Frontal cortex (tissue), 4 donors: ENCODE measurements at places on chromosomes 3 and 15.

DNA sequence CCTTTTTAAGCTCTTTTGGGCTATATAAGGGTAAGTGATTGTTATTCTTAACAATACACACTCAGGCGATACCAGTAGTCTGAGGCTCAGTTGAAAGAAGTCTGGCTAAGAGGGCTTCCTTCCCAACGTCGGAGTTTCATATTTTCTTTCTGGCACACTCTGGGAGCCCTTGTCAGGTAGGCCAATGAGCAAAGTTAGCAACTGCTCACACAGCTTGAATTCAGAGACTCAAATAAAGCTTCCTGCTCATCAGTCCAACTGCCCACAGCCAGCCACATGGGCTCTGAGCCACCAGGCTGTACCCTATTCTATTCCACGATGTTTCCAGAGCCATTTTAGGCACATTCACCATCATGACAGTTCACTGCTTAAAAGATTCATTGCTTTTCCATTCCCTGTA is 155.1 kb upstream of the TBL1XR1 start:
- no peak for DNase-seq

DNA sequence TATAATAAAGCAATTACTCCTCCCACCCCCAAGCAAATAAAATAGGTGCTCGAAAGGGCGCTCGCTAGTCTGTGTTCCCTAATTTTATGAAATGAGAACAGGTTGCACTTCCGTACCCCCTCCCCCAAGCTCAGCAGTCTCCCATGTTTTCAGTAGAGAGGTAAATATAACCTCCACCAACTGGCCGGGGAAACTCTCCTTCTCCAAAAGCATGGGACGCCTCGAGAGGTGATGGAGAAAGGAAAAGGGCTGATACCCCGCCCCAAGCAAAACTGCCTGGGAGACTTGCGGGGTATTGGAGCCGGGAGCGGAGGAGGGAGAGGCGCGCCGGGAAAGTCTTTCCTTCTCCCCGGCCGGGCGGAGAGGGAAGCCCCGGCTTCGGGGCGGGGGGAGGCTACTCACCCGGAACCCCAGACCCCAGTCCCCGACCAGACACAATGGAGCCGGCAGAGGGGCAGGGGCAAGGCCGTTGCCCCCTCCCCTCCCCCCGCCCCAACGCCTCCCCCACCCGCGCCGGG is 605 bp downstream of the DCUN1D1 start:
- no peak for DNase-seq

GRCh38 chr3:23740517-23740965 is 65.2 kb upstream of the UBE2E1 start:
- no peak for DNase-seq

DNA sequence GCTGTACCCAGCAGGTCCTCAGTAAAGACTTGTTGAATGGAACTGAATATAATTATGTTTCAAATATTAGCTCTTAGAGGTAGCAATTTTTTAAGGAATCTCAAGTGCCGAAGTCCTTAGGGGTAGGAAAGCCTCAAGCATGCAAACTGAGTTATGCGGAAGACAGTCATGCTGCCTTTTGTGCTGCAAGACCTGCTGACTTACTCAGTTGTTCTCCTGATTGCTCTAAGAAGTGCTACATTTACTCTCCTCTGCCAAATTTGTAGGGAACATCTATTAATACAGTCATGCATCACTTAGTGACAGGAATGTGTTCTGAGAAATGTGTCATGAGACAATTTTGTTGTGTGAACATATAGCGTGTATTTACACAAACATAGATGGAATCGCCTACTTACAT is 325.6 kb upstream of the AZI2 start:
- DNase-seq = no peak

DNA sequence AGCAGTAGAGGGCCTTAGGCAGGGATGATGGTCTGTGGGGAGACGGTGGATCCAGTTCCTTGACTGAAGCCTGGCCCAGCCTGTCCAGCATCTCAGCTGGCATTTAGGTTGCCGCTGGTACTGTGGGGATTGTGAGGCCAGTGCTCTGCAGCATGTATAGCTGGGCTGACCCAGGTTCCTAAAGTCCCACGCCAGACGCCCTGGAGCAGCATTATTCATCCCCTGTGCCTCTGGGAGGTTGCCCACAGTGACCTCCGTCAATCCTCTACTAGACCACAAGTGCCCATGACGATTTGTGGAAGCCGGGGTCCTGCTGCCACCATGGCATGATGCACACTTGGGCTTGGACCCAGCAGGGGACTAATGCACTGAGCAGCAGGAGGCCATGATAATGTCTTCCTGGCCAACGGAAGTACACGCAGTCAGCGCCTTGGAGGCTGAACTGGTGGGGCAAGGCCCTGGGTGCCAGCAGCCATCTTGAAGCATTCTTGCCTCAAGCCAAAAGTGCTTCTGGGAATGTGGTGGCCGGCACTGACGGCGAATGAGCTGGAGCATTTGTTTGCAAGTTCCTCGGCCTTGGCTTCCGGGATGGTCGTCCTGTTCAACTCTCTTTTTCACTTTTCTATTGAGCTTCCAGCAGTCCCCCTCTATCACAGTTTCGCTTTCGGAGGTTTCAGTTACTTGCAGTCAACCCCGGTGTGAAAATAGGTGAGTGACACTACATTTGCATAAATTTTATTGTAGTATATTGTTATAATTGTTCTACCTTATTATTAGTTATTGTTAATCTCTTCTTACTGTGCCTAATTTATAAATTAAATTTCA is 949.4 kb downstream of the ROBO1 start:
- no peak for DNase-seq
